ENCODE measurements at places on chromosomes 16 and 17. TPM values are rescaled to one million over a fixed set of nuclear protein-coding genes. Genes with fewer than 3 reads are reported as not detected.

DNA sequence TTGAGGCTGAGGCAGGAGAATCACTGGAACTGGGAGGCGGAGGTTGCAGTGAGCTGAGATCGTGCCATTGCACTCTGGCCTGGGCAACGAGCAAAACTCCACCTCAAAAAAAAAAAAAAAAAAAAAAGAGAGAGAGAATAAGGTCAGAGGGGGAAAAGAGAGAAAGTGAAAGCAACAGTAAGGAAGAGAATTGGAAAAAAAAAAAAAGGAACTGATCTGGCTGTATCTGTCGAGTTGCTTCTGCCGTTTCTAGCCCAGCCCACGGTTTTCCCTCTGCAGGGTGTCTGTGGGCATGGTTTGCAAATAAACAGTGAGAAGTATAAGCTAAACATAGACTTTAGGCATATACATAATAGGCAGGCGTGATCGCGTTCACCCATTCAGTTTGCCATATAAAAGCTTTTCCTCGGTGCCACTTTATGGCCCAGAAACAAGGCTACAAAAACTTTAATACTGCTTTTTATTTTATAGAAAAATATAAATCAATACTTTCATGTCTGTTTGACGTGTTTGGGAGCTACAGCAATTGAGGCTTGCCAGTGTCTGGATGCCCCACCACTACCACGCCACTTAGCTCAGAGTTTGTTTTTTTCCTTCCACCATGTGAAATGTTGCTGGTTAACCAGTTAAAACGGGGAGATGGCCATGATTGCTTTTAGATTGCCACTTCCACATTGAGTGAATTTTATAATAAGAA is 436.7 kb downstream of the MAF start:
- DNase-seq, result no peak

MGAT5B gene
- 1.3 TPM for total RNA-seq

LITAFD gene
- not detected for total RNA-seq

- no peak for DNase-seq
Measured at GRCh38 chr17:57275071-57275764, 18.9 kb downstream of the MSI2 start.

CDYL2 gene
- total RNA-seq, result 3.2 TPM

DNA sequence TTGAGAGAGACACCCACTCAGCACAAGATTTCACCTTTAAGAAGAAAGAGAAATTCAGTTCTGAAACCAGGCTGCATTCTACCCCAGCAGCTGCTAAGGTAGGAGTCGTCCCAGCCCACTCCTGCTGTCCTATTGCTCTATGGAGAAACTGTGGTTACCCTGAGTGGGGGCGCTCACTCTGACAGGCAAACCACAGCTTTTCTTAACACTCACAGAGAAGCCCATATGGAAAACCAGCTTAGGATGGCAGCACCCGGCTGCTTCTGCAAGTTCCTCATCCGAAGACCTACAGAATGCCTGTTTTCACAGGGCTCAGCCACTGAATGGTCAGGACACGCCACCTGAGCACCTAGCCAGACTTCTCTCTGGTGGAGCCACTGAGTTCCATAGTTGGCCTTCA is 7.5 kb downstream of the ATP5PD start:
- no peak for DNase-seq

- DNase-seq, result no peak
Measured at GRCh38 chr17:56899403-56899802, 14.4 kb downstream of the TRIM25 start.

DNA sequence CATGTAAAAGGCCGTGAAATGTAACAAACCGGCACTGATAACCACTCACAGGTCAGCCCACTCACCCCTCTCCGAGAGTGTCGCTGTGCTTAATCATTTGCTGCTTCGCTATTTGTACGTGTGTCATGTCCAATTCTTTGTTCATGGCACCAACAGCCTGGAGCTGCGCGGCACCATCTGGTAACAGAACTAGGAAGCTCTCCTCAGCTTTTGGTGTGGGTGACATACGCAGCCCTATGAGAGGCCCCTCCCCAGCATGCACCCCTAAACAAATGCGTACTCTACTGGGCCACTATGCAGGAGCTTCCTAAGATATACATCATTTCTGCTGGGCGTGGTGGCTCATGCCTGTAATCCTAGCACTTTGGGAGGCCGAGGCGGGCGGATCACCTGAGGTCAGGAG is 2.3 kb upstream of the PECAM1 start:
- no peak for DNase-seq

DNA sequence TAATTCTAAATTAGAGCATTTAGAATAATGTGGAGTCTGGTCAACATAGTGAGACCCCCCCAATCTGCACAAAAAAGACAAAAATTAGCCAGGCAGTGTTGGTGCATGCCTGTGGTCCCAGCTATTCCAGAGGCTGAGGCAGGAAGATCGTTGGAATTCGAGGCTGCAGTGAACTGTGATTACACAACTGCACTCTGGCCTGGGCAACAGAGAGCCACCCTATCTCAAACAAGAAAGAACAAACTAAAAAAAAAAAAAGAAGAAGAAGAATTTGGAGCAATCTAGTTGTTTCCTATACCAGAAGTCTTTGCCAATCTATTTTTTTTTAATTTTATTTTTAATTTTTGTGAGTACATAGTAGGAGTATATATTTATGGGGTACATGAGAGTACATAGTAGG is 6.0 kb downstream of the CETP start:
- DNase-seq, result no peak

DNA sequence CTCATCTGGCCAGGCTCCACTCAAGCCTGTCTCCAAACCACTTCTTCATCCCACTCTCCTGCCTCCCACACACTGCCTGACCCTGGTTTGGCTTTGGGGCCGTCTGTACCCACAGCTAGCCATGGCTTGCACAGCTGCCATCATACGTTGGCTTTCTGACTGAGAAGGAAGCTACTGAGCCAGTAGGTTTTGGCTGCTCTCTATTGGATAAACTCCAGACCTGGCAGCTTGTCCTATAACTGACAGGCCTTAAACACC is 3.9 kb downstream of the MIF4GD start:
- DNase-seq, result no peak

- no peak for DNase-seq
Measured at GRCh38 chr17:33520426-33521330, 227.6 kb upstream of the ASIC2 start.

C17orf78 gene
- not detected for total RNA-seq

DNA sequence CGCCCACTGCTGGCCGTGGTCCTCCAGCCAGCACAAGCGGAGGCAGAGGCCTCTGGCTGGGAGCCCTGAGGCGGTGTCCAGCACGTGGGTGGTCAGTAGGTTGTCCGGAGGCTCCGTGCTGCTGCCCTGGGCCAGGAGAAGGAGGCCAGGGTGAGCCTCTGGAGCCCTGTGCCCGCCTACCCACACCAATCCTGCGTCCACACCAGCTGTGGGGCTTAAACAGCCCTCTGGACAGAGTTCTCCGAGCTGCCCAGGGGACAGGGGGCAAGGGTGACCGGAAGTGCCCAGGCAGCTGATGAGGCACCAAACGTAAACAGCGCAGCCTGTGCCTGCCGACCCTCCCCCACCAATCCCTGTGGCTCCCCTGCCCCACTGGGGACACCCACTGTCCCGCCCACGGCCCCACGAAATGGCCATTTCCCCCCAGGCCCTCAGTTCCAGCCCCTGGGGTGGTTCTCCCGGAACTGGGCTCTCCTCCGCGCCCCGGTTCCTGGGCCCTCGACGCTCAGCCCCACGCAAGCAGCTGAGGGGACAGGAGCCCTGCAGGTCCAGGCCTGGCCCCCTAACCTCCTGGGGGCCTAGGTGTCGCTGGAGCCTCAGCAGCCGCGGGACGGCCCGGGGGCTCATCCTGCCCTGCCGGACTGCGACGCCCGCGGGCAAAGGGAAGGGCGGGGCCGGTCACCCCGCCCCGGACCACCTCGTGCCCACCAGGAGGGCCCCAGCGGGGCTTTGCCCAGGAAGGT is 27.9 kb upstream of the DBNDD1 start:
- no peak for DNase-seq

DNA sequence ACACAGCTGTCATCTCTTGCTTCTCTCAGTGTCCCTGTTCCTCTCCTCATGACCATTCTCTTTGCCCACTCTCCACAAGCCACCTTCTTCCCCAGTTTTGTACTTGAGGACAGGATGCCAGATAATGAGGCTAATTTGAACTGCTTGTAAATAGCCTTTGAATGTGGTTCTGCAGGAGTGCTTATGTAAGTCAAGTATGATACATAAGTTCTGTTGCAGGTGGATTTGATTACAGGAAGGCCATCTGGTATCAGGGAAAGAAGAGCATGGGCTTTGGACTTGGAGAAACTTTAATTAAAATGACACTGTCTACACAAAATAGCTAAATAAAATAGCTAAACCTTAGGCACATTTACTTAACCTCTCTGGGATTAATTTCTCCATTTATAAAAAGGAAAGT is 120.2 kb upstream of the HLF start:
- DNase-seq, result no peak

DOC2A gene
- total RNA-seq, result not detected

PRSS21 gene
- 0.75 TPM for total RNA-seq

Measured in mammary epithelial cell (primary cell).